ENCODE measurements at places on chromosomes 7 and 10. TPM values are rescaled to one million over a fixed set of nuclear protein-coding genes. Genes with fewer than 3 reads are reported as not detected.

Gene PRKAR2B
- total RNA-seq: 3.7 TPM

Gene NOS3
- total RNA-seq: 0.34 TPM

Gene HYAL4
- 0.08 TPM for total RNA-seq

Gene MSMB
- not detected for total RNA-seq

Gene DYNC1I1
- total RNA-seq: 0.27 TPM

All from A549 treated with CpdA at 1 μM for 4 hours (cell line).